Stimulated activated CD4-positive, alpha-beta T cell treated with anti-CD3 and anti-CD28 coated beads, Interleukin-12 subunit alpha, Interleukin-12 subunit beta, amount 100 ng/mL, for 4 hours (primary cell): ENCODE measurements at places on chromosomes 7 and 10.

DNA sequence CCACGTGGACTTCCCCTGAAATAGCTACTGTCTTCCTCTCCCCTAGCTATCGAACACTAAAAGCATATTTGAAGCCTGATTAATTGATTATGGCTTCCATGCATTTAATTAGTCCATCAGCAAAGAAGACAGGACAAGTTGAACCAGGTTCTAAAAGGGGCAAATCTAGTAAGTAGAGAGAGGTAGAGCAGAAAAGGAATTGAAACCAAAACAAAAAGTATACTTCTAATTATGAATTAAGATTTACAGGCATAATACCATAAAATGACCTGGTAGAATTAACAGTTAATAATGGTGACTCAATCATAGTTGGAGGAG, 393 bp upstream of the DNAJC1 start:
- no peak for DNase-seq

DNA sequence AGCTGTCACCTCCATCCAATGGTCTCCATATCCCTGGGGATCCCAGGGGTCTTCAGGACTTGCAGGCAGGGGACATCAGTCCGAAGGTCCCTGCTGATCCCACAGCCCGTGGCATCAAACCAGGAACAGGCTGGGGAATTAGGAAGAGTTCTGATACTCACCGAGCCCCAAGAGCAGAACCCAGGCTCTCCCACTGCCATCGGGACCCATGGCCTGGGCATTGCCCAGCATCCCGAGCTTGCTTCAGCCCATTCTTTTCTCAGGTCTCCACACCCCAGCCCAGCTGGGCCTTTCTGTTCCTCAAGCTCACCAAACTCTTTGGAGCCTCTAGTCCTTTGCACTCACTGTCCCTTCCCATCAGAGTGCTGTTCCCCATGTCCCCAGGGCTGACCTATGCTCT, 280.9 kb downstream of the GRID1 start:
- DNase-seq = no peak

GRCh38 chr10:129192344-129193128, 274.5 kb upstream of the MGMT start:
- no peak for DNase-seq

GRCh38 chr10:61998937-61999336, 97.4 kb downstream of the ARID5B start:
- DNase-seq = no peak

DNA sequence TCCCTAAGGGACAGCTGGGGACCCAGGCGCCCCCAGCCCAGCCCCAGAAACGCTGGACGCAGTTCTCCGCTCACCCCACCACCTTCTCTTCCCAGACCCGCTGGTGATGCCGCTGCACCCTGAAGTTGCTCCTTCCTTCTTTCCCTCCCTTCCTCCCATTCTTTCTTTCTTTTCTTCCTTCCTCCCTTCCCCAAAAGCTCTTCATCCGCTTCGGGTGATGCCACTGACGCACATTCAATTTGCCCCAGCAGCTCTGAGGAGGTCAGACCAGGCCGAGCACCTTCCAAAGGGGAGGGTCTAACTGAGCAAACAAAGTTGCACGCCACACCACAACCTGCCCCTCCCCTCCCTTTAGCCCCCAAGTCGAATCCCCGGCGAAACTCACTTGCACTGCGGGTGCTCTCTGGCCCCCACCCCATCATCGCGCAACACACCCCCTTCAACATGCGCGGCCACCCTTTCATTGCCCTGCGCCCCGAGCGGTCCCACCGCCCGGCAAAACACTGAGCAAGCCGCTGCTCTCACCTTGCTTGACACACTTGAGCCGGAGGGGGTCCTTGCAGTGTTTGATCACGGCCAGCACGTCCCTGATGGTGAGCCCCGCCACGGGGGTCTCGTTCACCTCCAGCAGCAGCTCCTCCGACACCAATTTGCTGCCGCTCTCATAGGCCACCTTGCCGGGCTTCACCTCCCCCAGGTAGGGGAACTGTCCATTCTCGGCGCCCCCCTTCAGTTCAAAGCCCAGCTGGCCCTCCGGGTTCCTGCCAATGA, 787 bp downstream of the MAGI2 start:
- DNase-seq = no peak

GRCh38 chr7:1850111-1850975, 180.3 kb downstream of the ELFN1 start:
- no peak for DNase-seq

GRCh38 chr7:50837965-50838364, 55.3 kb upstream of the GRB10 start:
- no peak for DNase-seq

DNA sequence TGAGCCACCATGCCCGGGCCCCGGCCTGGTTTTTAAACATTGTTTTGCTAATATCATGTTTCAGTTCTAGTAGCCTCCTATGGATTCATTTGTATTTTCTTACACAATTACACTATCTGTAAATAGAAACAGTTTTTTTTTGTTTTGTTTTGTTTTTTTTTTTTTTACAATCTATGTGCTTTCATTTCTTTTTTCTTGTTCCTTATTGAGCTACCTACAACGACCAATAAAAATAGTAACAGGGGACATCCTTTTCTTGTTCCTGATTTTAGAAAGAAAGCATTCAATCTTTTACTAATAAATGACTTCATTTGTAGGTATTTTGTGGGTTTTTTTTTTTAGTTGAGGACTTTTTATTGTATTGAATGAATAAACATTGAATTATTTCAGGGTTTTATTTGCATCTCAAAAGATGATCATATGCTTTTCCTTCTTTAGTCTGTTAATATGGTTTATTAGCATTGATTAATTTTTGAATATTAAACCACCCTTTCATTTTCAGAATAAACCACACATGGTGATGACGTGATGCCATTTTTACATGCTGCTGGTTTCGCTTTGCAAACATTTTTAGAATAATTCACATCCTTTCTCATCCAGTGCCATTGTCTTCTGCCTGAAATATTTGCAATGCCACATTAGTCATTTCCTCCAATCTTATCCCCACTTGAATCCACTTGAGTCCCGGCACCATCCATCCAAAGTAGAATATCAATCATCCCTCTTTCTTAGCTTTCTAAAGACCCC, 18.1 kb upstream of the AKR1E2 start:
- DNase-seq = no peak

GRCh38 chr10:91294134-91294906, 73.9 kb downstream of the PCGF5 start:
- DNase-seq = no peak

DNA sequence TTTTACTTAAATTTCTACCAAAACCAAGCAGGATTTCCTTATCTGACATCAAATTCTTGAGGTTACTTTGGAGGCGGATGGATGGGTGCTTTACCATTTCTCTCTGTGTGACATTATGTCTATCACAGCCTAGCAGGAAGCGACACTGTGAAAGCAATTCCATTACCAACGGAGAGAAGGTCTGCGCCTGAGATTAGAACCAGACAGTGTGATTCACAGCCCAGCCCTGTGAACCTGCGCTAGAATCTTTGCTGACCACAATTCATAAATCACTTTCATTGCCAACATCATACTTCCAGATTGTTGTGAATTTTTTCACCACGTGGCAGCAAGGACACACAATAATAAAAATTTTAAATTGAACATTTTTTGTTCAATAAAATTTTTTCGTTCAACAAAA, 126.5 kb downstream of the CUBN start:
- peak; percentile 31 for DNase-seq

DNA sequence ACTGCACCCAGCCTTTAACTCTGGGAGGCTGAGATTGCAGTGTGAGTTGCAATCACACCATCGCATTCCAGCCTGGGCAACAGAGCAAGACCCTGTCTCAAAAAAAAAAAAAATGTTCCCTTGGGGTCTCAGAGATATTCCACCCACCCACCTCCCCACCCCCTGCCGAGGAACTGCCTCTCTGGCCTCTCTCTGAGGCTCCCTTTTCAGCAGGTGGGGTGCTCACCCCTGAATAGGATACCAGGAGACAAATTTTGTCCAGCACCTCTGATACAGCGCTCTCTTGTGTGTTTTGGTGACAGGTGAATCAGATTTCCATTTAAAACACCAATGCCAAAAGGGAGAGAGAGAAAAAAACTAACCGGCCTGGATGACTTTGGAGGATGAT, 92.6 kb upstream of the KIF5B start:
- DNase-seq = no peak

- no peak for DNase-seq
Measured at GRCh38 chr10:55519264-55519663, 718.2 kb upstream of the PCDH15 start.

DNA sequence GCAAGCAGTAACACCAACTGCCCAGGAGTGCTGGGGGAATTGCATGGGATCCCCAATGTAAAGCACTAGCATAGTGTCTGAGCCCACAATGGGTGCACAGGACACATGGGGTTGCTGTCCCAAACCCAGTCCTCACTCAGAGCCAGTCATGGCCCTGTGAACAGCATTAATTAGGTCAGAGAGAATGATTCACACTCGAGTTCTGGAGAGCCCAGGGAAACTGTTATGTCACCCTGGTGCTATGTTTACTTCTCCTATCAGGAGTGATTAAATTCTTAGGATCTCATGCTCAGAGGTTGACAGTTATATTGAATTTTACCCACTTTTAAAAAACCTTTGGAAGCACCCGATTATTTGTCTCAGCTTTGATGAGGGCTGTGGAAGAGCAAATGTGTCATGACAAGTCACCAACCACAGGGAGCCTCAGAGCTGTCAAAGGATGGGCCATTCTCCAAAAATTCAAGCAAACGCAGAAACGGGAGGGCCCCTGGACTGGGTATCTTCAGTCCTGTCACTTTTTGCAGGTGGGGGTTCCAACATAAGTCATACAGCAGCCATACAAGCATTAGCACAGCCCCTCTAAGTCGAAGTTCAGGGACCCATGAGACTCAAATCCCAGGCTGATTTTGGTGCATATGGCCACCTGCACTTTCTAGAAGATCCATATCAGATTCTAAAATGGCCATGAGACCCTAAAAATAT, 1.3 kb upstream of the RASSF4 start:
- no peak for DNase-seq

- DNase-seq = no peak
Measured at GRCh38 chr10:129364949-129365348, 102.1 kb upstream of the MGMT start.

- DNase-seq = no peak
Measured at GRCh38 chr7:28708033-28708951, 249.8 kb downstream of the TRIL start.

GRCh38 chr10:79985481-79986072, 36.7 kb upstream of the SFTPD start:
- no peak for DNase-seq

GRCh38 chr7:156504687-156505545, 135.7 kb upstream of the RNF32 start:
- DNase-seq = no peak
